ENCODE measurements at places on chromosomes 16 and 17.

DNA sequence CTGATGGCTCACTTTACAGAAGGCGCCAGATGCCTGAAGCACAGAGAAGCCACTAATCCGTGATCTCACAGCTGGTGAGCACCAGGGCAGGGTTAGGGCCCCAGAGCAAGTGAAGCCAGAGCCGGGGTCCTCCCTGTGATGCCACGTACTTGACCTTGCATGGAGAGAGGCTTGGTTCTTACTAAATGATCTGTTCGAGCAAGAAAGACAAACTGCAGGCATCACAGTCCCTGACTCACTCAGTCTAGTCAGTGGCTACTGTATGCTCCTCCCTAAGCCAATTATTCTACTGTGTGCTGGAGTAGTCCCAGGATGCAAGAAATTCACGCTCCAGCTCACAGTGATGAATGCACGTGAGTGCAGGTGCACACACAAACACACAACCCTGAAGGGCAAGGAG, 55.4 kb downstream of the SDK2 start:
- H3K4me1 ChIP-seq, result peaks cover 63% of the 10 kb centered on the region
- no peaks in the 10 kb centered on the region for H3K36me3 ChIP-seq
- no peak overlapping the region for H3K4me3 ChIP-seq
- DNase-seq, result no peak
- no peak overlapping the region for H3K27ac ChIP-seq

DNA sequence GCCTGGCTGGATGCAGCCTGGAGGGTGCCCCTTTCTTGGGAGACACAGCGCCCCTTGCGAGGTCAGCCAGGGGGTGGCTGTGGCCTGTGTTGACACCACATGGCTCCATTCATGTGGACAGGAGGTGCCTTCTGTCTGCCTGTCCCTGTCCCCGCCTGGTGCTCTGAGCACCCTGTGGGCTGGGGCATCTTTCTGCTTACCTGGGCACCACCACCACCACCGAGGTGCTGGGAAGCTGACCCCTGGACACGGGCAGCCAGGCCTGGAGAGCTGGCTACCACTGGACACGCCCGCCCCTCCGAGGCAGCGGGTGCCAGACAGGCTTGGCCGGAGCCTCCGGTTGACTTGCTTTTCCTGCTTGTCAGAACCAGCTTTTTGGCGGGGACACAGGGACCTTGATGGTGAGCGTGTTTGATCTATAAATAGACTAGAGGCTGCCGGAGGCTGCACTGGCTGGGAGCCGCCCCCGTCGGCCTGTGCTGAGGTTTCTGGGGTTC, 121.3 kb upstream of the GSE1 start:
- H3K36me3 ChIP-seq, result no peaks in the 10 kb centered on the region
- H3K4me3 ChIP-seq, result no peak overlapping the region
- no peak overlapping the region for H3K27ac ChIP-seq

GRCh38 chr17:80671039-80671824, 126.6 kb downstream of the RPTOR start:
- no peak overlapping the region for H3K4me3 ChIP-seq
- no peak overlapping the region for H3K27ac ChIP-seq
- H3K27me3 ChIP-seq, result no peaks in the 10 kb centered on the region
- peaks cover 68% of the 10 kb centered on the region for H3K4me1 ChIP-seq
- DNase-seq, result no peak
- peaks cover 26% of the 10 kb centered on the region for H3K36me3 ChIP-seq

DNA sequence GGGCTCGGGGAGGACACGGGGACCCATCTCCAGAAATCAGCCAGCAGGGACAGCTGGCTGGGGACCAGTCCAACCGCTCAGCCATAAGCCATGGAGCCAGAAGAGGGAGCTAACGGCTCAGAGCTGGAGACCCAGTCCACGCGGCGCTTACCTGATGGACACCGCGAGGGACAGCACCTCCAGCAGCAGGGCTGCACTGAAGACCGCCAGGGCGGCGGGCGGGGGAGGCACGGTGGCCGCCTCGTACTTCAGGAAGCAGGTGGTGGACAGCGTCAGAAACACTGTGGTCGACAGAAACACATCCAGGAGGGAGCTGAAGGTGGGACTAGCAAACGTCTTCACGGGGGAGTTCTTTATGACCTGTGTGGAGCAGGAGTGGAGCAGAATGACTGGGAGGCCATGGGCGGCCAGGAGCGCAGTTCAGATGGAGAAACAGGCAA, 102.6 kb upstream of the CREBBP start:
- no peak overlapping the region for H3K4me3 ChIP-seq
- peaks cover 18% of the 10 kb centered on the region for H3K36me3 ChIP-seq
- DNase-seq, result peak; percentile 59
- no peaks in the 10 kb centered on the region for H3K27me3 ChIP-seq

DNA sequence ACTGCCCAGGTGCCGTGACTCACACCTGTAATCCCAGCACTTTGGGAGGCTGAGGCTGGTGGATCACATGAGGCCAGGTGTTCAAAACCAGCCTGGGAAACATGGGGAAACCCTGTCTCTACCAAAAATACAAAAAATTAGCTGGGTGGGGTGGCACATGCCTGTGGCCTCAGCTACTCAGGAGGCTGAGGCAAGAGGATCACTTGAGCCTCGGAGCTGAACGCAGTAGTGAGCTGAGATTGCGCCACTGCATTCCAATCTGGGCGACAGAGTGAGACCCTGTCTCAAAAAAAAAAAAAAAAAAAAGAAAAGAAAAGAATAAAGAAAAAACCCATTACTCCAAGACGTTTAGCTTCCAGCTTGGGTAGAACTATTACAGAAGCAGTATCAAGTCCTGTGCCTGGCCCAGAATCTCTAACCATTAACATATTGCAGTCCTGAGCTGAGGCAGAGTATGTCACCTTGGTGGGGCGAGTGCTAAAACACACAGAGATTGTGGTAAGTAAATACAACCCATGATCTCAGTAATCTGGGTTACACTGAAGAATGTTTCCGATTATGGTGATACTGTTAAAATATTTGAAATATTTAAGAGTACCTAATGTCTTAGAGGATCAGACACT, 23.2 kb upstream of the CFAP20 start:
- H3K36me3 ChIP-seq, result no peaks in the 10 kb centered on the region
- H3K4me3 ChIP-seq, result no peak overlapping the region
- H3K4me1 ChIP-seq, result peaks cover 5% of the 10 kb centered on the region
- H3K27me3 ChIP-seq, result no peaks in the 10 kb centered on the region
- no peak overlapping the region for H3K27ac ChIP-seq

GRCh38 chr17:60435244-60436167, 13.2 kb downstream of the CHCT1 start:
- peaks cover 8% of the 10 kb centered on the region for H3K27me3 ChIP-seq
- H3K36me3 ChIP-seq, result no peaks in the 10 kb centered on the region
- H3K4me3 ChIP-seq, result no peak overlapping the region

GRCh38 chr16:11088831-11089230, 144.5 kb downstream of the CLEC16A start:
- H3K4me1 ChIP-seq, result peaks cover 85% of the 10 kb centered on the region
- H3K36me3 ChIP-seq, result peaks cover 56% of the 10 kb centered on the region
- peak overlapping the region; percentile 91 for H3K27ac ChIP-seq
- H3K4me3 ChIP-seq, result no peak overlapping the region
- no peak for DNase-seq
- H3K27me3 ChIP-seq, result no peaks in the 10 kb centered on the region

DNA sequence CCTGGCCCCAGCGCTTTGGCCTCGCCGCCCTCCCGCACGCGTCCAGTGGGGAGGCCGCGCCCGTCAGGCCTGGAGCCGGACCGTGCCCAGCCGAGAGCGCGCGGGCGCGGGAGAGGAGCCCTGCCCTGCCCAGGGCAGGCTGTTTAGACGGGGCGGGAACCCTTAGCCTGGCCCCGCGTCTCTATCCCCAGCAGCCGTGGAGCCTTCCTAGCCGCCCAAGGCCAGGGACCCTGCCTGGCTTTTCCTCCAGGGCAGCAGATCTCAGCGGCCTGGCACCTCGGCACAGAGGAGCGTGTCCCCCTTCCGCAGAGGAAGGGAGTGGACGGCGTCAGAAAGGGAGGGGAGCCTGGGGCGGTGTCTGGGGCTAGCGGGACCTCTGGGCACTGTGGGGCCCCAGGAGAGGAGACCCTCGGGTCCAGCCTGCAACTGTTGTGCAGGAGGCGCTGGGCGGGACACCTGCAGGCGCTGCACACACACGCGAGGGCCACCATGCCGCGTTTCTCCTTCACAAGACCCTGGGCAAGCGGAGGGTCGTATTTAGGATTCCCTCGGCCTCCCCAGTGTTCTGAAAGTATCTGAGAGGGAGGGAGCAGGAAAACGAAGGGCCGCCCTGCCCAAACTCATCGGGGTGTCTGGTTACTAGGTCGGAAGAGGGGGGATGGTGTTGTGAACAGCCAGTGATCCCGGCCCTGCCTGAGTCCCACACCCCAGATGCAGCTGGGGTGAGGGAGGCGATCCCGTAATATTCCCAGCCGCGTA, 2.3 kb upstream of the NPTX1 start:
- H3K27me3 ChIP-seq, result peaks cover 71% of the 10 kb centered on the region
- no peaks in the 10 kb centered on the region for H3K36me3 ChIP-seq
- no peak for DNase-seq
- H3K4me3 ChIP-seq, result no peak overlapping the region
- H3K27ac ChIP-seq, result no peak overlapping the region
- H3K4me1 ChIP-seq, result peaks cover 11% of the 10 kb centered on the region

- H3K4me3 ChIP-seq, result no peak overlapping the region
- no peaks in the 10 kb centered on the region for H3K36me3 ChIP-seq
- H3K4me1 ChIP-seq, result no peaks in the 10 kb centered on the region
- no peak for DNase-seq
These were observed 576.0 kb downstream of the KCNJ18 start for GRCh38 chr17:22268214-22268911.

- peaks cover 59% of the 10 kb centered on the region for H3K4me1 ChIP-seq
- no peaks in the 10 kb centered on the region for H3K27me3 ChIP-seq
- H3K4me3 ChIP-seq, result no peak overlapping the region
- no peak for DNase-seq
These were observed 82.3 kb downstream of the CMIP start for GRCh38 chr16:81526935-81527334.

GRCh38 chr16:75138636-75139035, 9.7 kb upstream of the ZFP1 start:
- no peaks in the 10 kb centered on the region for H3K36me3 ChIP-seq
- no peak overlapping the region for H3K27ac ChIP-seq
- peaks cover 8% of the 10 kb centered on the region for H3K4me1 ChIP-seq
- no peak overlapping the region for H3K4me3 ChIP-seq
- H3K27me3 ChIP-seq, result no peaks in the 10 kb centered on the region

DNA sequence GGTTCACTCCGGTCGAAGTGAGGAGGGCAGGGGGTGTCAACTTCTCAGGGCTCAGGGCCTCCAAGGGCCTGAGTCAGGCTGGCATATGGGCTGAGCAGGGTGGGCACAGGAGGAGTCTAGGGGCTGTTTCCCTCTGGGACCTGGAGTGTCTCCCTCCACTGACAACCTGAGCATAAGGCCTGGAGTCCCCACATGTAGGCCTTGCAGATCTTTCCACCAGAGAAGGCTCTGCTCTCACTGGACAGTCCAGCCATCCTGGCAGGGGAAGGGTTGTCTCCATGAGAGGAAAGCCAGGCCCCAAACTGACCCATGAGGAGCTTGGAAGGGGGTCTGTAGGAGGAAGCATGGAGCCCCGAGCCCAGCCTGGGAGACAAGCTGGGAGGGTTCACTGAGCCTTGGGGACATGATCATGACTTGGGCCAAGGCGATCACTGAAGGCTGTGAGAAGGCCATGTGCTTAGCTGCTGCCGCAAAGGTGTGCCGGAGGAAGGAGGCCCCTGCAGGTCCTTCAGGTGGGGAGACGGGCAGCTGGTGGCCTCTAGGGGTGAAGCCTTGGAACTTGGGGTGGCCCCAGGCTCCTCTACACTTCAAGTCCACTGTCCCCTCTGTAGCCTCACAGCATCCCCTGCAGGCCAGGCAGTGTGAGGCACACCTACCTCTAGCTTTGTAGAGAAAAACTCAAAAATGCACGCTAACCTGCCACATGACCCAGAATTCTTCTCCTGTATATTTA, 9.9 kb downstream of the CMTM2 start:
- H3K36me3 ChIP-seq, result no peaks in the 10 kb centered on the region
- peak; percentile 63 for DNase-seq
- H3K27me3 ChIP-seq, result no peaks in the 10 kb centered on the region
- peak overlapping the region; percentile 76 for H3K27ac ChIP-seq

DNA sequence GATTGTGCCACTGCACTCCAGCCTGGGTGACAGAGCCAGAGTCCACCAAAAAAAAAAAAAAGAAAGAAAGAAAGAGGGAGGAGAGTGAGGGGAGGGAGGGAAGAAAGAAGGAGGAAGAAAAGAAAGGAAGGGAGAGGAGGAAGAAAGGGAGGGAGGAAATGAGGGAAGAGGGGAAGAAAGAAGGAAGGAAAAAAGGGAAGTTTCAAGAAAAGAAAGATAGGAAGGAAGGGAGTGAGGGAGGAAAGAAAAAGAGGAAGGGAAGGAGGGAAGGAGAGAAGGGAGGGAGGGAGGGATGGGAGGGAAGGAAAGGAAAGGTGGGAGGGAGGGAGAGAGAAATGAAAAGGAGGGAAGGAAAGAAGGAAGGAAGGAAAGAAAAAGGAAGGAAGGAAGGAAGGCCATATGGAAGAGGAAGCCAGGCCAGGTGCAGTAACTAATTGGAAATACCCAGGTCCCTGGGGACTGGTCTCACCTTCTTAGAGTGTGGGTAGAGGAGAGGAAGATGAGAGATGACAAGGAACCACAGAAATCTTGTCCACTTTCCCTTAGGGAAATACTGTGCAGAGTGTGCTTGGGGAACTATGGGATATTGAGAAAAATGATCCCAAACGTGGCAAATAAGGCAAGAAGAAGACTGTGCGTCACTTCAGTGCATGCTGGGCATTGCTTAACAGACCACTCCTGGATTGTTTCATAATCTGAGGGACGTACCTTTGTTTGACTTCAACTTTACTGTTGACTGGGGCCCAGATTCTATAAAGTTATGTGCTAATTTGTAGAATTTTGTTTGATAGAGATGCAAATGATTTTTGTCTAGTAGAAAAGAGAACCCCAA, 15.1 kb upstream of the CSNK2A2 start:
- no peak for DNase-seq
- no peak overlapping the region for H3K27ac ChIP-seq
- H3K36me3 ChIP-seq, result no peaks in the 10 kb centered on the region
- H3K27me3 ChIP-seq, result peaks cover 38% of the 10 kb centered on the region

DNA sequence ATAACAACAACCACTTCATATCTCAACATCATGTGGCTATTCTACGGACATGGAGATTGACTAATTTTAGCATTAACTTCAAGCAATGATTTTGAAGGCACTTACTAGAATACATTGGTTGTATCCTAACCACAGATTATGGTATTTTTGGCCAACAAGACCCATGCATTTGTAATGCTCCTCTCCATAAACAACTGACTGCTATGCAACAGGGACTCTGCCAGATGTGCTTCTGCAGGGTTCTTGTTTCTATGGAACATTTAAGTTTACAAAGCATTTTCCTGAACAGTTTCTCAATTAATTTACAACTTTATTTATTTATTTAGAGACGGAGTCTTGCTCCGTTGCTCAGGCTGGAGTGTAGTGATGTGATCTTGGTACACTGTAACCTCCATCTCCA, 178.0 kb downstream of the PARN start:
- DNase-seq, result no peak
- no peak overlapping the region for H3K27ac ChIP-seq
- H3K4me1 ChIP-seq, result no peaks in the 10 kb centered on the region
- H3K4me3 ChIP-seq, result no peak overlapping the region

Measured in activated T-cell treated with anti-CD3 and anti-CD28 coated beads, Interleukin-2, amount 50 U/mL, for 24 hours (primary cell).